ENCODE measurements at places on chromosomes 7 and 10.
A peak's percentile ranks its signal among the peaks of the same experiment; 100 is the strongest.

DNA sequence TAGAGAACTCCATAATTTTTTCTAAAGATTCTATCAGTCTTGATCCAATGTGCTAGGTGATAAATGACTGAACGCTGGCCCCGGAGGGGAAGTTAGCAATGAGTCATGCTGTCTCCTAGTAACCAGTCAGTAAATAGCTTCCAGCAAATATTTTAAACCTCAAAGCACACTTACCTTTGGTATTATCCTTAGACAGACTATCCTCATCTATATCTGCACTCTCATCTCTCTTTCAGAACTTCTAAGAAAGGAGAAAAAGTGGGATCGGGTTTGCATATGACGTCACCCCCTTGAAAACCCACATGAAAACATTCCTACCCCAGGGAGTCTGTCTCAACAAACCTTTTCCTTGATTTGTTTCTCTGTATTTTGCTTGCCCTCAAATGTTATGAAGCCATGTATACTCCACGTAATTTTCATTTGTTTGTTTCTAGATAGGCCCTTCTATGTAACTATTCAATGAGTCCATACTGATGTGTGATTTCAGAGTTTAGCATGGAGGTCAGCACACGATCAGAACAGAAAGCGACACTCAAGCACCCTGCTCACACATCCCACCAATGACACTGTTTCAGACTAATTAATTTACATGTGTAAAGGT lies 174.9 kb upstream of the NRP1 start:
- no peak overlapping the region for H3K4me3 ChIP-seq
- DNase-seq, result no peak
- H3K36me3 ChIP-seq, result no peaks in the 10 kb centered on the region
- no peak overlapping the region for H3K27ac ChIP-seq

DNA sequence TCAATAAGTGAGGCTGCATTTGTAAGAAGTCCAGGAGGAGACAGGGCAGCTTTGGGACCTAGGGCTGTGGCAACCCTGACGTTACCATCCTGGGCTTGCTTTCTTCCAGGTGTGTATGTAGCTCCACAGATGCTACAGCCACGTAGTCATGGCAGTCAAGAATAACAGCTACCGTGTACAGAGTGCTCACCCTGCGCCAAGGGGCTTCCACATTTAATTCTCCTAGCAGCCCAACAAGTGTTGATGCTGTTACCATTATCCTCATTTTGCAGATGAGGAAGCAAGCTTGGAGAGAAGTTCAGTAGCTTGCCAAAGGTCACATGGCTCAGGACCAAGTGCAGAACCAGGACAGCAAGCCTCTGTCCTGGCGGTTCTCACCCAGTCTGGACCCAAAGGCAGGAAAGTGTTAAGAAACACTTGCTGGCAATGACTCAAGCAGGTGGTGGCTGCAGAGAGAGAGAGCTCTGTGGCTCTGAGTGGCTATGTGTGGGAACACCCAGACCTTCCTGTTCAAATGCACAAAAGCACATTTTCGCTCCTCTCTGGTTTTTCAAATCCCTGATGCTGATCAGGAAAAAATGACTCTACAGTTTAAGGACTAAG lies 89.8 kb downstream of the CREM start:
- H3K36me3 ChIP-seq, result no peaks in the 10 kb centered on the region
- H3K4me1 ChIP-seq, result peaks cover 3% of the 10 kb centered on the region
- H3K27ac ChIP-seq, result no peak overlapping the region
- DNase-seq, result no peak
- peaks cover 7% of the 10 kb centered on the region for H3K27me3 ChIP-seq
- H3K4me3 ChIP-seq, result no peak overlapping the region

GRCh38 chr10:48772059-48772458 lies 87.4 kb downstream of the WDFY4 start:
- no peak overlapping the region for H3K4me3 ChIP-seq
- H3K27ac ChIP-seq, result no peak overlapping the region

DNA sequence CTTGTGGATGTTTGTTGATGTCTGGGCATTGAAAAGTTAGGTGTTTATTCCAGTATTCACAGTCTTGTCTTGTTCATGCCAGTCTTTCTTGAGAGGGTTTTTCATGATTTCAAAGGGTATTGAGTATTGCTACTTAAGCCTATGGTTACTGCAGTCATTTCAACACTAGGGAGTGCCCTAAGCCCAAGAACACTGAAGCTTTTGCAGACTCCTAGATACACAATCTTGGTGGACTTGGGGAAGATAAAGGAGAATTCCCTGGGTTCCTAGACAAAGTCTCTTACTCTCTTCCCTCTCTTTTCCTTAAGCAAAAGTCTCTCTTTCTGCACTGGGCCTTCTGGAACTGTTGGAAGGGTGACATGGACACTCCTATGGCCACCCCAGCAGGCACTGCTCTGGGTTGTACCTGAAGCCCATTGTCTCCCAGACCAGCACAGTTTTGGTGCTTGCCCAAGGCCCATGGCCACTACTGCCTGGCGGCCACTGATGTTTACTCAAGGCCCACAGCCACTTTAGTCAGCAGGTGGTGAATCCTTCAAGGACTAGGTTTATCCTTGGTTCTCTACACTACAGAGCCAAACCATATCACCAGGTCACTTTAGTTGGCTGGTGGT lies 24.9 kb downstream of the SAMD9 start:
- no peak overlapping the region for H3K4me3 ChIP-seq
- no peak for DNase-seq
- H3K27me3 ChIP-seq, result peaks cover 13% of the 10 kb centered on the region
- no peak overlapping the region for H3K27ac ChIP-seq
- H3K4me1 ChIP-seq, result no peaks in the 10 kb centered on the region
- peaks cover 16% of the 10 kb centered on the region for H3K36me3 ChIP-seq

GRCh38 chr10:1390200-1390599 lies 334.0 kb downstream of the WDR37 start:
- H3K36me3 ChIP-seq, result no peaks in the 10 kb centered on the region
- DNase-seq, result no peak
- no peak overlapping the region for H3K27ac ChIP-seq
- no peaks in the 10 kb centered on the region for H3K4me1 ChIP-seq

DNA sequence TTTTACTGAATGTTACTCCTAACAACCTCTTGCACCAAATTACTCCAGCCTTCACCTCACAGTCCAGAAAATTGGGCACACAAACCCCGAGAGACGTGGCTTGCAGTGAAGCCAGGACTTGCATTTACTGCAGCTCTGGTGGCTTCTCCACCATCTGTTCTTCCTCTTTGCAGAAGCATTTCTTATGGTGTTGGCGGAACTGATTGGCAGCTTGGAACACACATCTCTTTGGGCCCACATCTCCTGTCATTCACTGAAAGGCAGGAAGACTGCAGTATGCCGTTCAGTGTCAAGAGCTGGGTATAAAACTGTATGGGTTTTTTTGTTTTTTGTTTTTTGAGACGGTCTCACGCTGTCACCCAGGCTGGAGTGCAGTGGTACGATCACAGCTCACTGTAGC lies 38.3 kb upstream of the PRKAR1B start:
- H3K27ac ChIP-seq, result no peak overlapping the region
- no peak for DNase-seq
- no peaks in the 10 kb centered on the region for H3K27me3 ChIP-seq
- no peak overlapping the region for H3K4me3 ChIP-seq

- no peak for DNase-seq
- no peak overlapping the region for H3K27ac ChIP-seq
- no peaks in the 10 kb centered on the region for H3K27me3 ChIP-seq
- peaks cover 81% of the 10 kb centered on the region for H3K36me3 ChIP-seq
Observed at GRCh38 chr10:94343151-94343550, 19.6 kb downstream of the NOC3L start.

GRCh38 chr10:131126321-131127137 lies 185.0 kb downstream of the TCERG1L start:
- DNase-seq, result no peak
- no peak overlapping the region for H3K4me3 ChIP-seq
- H3K36me3 ChIP-seq, result no peaks in the 10 kb centered on the region
- no peak overlapping the region for H3K27ac ChIP-seq

DNA sequence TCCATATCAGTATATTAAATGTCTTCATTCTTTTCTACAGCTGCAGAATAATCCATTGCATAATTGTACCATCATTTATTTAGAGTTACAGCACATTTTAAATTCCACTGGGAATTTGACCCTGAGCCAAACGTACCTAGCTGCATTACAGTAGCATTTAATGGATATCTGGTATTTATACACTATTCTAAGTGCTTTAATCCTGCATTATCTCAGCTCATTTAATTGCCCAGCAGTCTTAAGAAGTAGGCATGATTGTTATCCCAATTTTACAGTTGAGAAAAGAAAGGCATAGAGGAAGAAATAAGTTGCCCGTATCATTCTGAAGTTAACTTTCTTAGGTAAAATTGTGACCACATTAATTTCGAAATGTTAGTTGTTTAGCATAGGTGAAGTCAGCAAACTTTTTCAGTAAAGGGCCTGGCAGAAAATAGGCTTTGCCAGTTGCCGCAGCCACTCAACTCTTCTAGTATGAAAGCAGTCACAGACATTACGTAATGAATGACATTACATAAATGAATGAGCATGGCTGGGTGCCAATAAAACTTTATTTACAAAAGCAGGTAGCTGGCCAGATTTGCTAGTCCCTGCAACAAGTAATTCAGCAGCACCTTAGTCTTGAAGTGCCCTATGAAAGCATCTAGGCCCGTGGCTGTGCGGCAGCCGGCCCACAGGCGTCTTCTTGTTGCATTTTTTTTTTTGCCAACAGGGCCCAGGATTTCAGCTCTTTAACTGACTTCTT lies 30.0 kb downstream of the GUSB start:
- H3K27ac ChIP-seq, result no peak overlapping the region
- H3K4me1 ChIP-seq, result no peaks in the 10 kb centered on the region
- no peaks in the 10 kb centered on the region for H3K27me3 ChIP-seq
- no peaks in the 10 kb centered on the region for H3K36me3 ChIP-seq
- DNase-seq, result no peak

DNA sequence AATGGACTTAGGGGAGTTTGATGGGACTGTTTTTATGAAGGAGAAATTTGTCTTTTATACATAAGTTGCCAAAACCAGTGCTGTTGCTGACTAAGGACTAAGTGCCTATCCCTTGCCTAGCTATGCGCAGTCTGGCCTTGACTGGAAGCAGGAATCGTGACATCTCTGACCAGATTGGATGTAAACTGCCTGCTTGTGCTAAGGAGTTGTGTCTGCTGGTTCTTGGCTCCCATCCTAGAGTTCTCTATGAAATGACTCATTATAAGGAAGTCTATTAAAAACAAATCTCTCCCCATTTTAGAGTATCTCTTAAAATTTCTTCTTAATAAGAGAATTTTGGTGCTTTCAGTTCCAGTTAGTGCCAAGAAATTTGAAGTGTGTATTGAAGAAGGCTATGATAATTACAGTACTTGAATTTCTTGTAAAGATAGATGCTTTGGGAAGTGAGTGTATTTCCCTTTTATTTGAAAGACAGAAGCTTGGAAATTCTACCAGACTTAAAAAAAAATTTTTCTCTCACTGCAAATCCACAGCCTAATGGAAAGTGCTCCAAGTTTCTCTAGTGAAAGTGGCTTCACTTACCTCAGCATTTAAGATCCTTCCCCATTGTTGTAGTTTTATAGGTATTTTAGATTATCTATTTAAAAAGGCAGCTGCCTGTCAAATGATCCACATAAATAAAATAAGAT lies 77.6 kb downstream of the BICC1 start:
- peaks cover 17% of the 10 kb centered on the region for H3K27me3 ChIP-seq
- no peaks in the 10 kb centered on the region for H3K36me3 ChIP-seq
- no peak overlapping the region for H3K27ac ChIP-seq
- H3K4me3 ChIP-seq, result no peak overlapping the region
- no peak for DNase-seq

GRCh38 chr10:78656417-78657162 lies 412.2 kb upstream of the ZMIZ1 start:
- no peak for DNase-seq
- H3K4me3 ChIP-seq, result no peak overlapping the region
- H3K4me1 ChIP-seq, result no peaks in the 10 kb centered on the region
- no peak overlapping the region for H3K27ac ChIP-seq
- H3K36me3 ChIP-seq, result no peaks in the 10 kb centered on the region
- peaks cover 26% of the 10 kb centered on the region for H3K27me3 ChIP-seq

- DNase-seq, result no peak
- no peak overlapping the region for H3K27ac ChIP-seq
- peaks cover 3% of the 10 kb centered on the region for H3K36me3 ChIP-seq
- H3K4me1 ChIP-seq, result peaks cover 80% of the 10 kb centered on the region
- H3K27me3 ChIP-seq, result no peaks in the 10 kb centered on the region
- H3K4me3 ChIP-seq, result peak overlapping the region; percentile 24
Observed at GRCh38 chr7:139735466-139735865, 42.3 kb downstream of the HIPK2 start.

GRCh38 chr10:73095481-73096021 lies 1.1 kb downstream of the P4HA1 start:
- peak overlapping the region; percentile 95 for H3K4me3 ChIP-seq
- no peaks in the 10 kb centered on the region for H3K27me3 ChIP-seq
- H3K4me1 ChIP-seq, result peaks cover 30% of the 10 kb centered on the region
- peak; percentile 51 for DNase-seq
- peaks cover 6% of the 10 kb centered on the region for H3K36me3 ChIP-seq

DNA sequence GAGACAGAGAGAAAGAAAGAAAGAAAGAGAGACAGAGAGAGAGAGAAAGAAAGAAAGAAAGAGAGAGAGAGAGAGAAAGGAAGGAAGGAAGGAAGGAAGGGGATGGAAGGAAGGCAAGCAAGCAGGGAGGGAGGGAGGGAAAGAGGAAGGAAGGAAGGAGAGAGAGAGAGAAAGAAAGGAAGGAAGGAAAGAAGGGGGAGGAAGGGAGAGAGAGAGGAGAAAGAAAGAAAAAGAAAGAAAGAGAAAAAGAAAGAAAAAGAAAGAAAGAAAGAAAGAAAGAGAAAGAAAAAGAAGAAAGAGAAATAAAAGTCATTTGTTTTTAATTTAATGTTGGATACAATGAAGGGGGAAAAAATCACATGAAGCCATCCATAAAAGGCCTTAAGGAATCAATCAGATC lies 4.6 kb upstream of the RASSF4 start:
- peak overlapping the region; percentile 82 for H3K27ac ChIP-seq
- H3K36me3 ChIP-seq, result no peaks in the 10 kb centered on the region
- H3K4me3 ChIP-seq, result no peak overlapping the region
- H3K27me3 ChIP-seq, result no peaks in the 10 kb centered on the region
- no peak for DNase-seq

DNA sequence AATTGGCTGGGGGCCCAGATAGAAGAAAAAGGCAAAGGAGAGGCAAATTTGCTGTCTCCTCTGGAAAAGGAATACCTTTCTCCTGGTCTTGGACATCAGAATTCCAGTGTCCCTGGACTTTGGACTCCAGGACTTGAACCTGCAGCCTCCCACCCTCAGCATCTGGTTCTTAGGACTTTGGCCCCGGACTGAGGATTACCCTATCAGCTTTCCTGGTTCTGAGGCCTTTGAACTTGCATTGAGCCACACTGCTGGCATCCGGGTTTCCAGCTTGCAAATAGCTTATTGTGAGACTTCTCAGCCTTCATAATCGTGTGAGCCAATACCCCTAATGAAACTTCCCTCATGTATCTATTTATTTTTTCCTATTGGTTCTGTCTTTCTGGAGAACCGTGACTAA lies 68.3 kb downstream of the DNAH11 start:
- DNase-seq, result no peak
- H3K27ac ChIP-seq, result no peak overlapping the region
- no peak overlapping the region for H3K4me3 ChIP-seq
